Lung (tissue), 17 donors: ENCODE measurements at places on chromosomes 13 and 19.
A peak's percentile ranks its signal among the peaks of the same experiment; 100 is the strongest.

DNA sequence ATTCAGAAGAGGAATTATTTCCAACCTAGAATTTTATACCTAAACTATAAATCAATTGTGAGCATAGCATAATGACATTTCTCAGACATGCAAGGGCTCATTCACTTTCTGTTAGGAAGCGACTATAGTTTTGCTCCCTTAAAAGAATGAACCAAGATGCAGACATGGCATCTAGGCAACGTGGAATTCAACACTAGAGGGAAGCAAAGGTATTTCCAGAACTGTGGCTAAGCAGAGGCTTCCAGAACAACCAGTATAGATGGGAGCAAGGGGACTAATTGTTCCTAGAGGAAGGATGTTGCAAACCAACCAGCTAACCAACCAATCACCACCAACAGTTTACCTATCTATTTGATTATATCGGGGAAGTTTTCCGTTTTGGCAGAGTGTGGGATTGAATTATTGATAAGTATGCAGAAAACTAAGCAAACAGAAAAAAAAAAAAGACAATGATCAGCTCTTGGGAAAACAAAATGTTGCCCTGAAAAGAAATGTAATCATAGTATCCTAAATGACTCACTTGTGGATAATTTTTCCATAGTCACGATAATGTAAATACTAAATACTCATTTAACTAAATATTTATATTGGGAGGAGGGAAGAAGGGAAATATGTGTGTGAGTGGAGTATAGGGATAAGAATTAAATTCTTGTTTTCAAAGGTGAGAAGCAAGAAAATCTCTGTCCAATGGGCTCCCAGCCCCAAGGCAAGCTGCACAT lies 21.1 kb downstream of the ARL11 start:
- DNase-seq, result no peak

DNA sequence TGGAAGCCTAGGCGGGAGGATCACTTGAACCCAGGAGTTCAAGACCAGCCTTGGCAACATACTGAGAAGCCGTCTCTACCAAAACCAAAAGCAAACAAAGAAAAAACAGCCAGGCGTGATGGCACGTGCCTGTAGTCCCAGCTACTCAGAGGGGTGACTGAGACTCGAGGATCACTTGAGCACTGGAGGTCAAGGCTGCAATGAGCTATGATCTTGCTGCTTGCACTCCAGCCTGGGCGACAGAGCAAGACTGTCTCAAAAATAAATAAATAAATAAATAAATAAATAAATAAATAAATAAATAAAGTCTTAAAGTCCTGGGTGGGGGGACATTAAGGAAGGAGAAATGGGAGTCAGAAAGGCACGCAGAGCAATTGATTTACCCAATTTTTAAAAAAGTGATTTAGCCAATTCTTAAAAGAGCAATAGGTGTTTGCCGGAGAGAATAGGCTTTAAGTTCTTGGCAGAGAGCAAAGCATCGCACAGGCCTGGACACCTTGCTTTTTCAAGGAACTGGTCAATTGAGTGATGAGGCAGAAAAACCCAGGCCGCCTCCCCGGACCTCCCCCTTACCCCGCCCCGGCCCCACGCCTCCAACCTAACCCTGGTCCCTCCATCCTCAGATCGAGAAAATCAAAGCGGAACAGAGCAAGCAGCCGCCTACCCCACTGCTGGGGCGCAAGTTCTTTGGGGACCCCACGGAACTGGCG lies 9.5 kb upstream of the SHKBP1 start:
- no peak for DNase-seq

DNA sequence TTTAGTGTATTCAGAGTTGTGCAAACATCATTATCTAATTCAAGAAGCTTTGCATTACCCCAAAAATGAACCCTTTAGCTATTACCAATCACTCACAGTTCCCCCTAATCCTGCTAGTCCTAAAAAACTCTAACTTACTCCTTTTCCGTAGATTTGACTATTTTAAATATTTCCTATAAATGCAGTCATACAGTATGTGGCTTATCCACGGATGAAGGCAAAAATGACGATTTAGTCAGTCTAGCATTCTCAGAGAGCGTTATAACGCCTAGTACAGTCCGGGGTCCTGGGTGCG lies 587 bp upstream of the ZNF383 start:
- no peak for DNase-seq

- DNase-seq, result no peak
Observed at GRCh38 chr19:12789098-12789903, 2.0 kb upstream of the JUNB start.

DNA sequence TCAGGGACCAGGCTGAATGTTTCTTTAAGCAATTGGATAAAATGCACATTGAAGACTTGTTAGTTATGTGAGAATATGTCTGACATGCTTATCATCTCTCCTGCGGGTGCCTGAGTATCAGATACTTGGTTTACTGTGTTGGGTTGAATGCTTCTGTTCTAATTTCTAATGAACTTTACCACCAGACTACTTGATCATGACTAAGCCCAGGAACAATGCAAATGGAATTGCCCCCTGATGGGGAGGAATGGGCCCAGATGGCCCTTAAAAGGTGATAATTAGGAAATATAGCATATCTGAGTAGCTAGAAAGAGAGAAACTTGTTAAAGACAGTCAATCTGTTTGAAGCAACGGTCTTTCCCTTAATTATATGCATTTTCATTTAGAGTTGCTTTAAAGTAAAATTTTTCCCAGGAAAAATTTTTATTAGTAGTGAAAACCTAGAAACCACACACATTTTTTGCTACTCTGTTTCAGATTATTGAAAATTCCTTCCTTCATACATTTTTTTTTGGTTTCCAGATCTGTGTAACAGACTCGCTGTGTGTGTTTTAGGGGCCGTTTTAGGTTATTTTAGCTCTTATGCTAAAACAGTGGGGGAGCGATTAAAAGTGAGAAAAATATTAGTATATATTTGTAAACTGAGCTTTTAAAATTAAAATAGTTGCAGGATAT lies 186.6 kb downstream of the TM9SF2 start:
- no peak for DNase-seq

DNA sequence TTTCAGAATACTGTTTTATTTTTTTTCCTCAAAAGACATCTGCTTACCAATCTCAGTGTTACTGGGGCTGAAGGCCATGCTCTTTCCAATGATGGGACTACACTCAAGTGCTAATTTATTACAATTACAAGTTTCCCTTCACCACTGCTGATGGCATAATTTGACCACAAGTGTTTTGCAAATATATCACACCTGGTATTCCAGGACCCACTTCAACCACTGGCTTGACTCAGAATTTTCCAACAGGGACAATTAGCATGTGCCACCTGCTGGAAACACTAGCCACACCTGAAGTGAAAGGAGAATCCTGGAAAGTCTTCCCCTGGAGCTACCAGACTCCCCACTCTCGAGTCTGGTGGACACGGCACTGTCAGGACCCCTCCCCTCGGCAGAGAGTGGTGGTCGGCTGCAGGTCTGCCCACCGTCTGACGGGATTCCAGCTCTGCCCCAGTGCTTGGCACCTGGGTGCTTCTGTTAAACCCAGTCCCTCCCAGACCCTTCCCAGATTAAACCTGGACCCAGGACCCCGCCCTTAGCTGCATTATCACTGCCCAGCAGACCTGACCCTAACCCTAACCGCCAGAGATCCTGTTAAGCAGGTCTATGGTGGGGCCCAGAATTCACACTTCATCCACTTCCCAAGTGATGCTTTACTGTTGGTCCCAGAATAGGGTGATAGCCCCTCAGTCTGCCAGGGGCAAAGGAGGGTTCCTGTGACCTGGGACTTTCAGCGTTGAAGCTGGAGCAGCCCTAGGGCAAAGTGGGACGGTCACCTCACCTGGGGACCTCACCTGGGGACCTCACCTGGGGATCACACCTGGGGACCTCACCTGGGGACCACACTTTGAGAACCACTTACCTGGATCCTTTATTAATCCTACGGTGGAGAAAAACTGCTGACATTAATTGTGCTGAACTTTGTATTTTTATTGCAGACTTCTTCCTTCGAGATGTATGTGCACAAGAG lies 17.6 kb upstream of the RASA3 start:
- no peak for DNase-seq

DNA sequence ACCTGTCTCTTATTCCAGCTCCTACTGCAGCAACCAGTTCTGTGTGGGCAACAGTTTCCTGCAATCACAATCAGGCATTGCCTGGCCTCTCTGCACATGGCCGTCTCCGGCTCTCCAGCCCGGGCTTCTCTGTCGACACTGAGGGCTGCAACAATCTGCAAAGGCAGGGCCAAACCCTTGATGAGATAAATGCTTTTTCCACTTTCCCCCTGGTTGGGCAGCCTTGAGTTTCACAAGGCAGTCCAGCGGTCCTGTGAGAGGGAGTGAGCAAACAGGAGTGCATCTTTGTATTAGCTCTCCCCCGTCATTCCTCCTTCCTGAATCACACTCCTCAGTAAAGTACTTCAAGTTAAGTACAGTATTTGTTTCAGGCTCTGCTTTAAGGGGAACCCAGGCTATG lies 40.7 kb upstream of the VWA8 start:
- DNase-seq, result peak; percentile 55

GRCh38 chr13:42177189-42177588 lies 94.8 kb upstream of the AKAP11 start:
- no peak for DNase-seq
